NCI-H69 (cell line): ENCODE measurements at places on chromosomes 4 and X.

DNA sequence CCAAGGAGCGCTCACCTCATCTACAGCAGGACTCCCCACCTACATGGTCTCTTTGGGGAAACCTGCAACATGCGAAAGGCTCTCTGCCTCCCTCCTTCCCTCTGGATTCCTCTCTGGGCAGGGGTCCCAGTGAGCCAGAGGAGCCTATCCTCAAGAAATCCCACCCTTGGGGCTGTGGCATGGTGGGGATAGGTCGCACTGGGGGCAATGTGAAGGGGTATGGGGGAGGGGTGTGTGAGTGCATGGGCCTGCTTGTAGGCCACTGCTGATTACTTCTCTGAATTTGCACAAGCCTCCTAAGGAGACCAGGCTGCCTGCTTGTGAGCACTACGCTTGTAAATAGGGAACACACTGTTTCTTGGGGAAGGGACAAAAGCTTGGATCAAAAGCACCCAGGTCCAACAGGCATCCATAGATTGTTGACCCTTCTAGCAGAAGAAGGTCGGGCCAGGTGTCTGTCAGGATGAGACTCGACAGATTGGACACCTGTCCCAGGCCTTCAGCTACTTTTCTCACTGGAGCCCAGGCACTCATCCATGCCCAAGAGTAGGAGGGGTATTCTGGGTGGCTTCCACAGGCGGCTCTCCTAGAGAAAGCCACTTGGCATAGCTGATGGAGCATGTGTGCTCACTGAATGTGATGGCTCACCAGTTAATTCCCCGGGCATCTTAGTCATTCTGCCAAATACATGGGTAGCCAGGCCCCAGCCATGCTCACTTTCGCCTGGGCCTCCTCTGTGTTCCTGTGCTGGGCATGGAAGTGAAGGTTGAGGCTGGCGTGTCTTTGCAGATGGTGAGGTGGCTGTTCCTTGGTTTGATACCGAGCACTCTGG lies 75.0 kb downstream of the NBDY start:
- DNase-seq = no peak

DNA sequence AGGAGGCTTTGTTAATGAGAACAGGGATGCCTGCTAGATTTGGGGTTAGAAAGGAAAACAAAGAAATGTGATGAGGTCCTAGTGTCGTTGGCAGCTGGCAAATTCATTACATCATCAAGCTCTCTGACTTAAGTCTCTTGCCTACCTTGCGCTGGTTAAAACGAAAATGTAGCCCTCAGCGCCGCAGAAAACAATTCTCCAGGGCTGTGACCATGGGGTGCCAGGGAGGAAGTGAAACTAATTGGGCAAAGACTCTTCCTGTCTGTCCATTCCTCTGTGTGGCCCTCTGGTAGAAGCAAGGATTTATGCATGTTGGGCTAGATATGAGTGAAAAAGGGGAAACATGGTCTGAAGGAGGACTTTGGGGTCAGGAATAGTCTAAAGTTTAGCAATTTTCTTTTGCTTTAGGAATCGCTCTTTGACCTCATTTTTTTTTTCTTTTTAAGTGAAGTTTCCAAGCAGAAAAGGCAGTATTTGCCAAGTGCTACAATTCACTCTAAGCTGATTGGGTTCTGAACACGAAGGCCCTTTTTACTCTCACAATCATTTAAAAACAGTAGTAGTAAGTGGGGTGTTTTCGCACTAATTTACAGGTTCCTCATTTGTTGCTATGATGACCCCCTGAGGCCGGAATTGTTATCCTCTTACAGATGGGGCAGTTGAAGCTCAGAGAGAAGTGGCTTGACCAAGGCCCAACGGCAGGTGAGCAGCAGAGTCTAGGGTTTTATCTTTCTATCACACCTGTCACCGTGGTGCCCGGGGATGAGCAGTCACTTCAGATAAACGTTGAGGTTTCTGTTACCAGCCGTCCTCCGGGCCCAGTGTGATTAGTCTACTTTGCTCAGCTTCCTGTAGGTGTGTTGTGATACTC lies 27.3 kb upstream of the CHRNA9 start:
- DNase-seq = no peak

GRCh38 chr4:116101321-116101720 lies 984.1 kb downstream of the TRAM1L1 start:
- no peak for DNase-seq

- DNase-seq = no peak
These were observed 615.0 kb downstream of the TMA16 start for GRCh38 chr4:164109503-164109902.

GRCh38 chr4:75924309-75924827 lies 16.4 kb downstream of the NAAA start:
- peak; percentile 89 for DNase-seq

- DNase-seq = no peak
These were observed 485.3 kb upstream of the PITX2 start for GRCh38 chr4:111108153-111108552.

GRCh38 chrX:20350596-20350995 lies 83.9 kb upstream of the RPS6KA3 start:
- DNase-seq = no peak

DNA sequence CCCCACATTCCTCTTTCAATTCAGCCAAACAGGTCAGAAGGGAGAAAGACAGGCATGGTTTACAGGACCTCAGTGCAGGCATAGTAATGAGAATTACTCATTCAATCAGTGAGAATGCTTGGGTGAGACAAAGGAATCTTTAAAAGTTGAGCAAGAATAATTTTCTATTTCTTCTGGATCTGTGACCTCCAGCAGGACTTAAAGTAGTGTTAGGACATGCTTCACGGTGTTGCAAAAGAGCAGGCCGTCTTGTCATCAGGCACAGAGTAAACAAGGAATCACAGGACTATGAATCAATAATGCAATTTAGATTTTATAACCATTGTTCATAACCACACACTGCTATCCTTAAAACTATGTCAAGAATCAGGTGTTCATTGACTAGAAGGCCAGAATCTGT lies 130.6 kb upstream of the GLRA2 start:
- no peak for DNase-seq

DNA sequence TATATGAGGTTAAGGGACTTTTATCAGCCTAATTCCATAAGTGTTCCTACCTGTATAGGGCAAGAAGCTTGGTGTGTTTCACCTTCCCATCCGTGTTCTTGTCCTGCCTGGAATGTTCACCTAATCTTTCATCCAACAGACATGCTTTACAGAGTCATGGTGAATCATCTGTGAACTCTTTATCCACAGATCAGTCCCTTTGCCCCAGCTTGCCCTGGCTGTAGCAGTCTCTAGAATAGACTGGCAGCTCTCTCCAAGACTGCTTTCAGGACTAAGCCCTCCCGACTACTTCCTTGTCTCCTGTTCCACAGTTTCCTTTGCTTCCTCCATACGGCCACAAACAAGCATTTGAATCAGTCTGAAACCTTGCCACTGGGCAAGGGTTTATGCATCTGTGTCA lies 177.9 kb upstream of the IL15 start:
- no peak for DNase-seq

GRCh38 chr4:6777636-6778281 lies 4.8 kb upstream of the KIAA0232 start:
- no peak for DNase-seq

DNA sequence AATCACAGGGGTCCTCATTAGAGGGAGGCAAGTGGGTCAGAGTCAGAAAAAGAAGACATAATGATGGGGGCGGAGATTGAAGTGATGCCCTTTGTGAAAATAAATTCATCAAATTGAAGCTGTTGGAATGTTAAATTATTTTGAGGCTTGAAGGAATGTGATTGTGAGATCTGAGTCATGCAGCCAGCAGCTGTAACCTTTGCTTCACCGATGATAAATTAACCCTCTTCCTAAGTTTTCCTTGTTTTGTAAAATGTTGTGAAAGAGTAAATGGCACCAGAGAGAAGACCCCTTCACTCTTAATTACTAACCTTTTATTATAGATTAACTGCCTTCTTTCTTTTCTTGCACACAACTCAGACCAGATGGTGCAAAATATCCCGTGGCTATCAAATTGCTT lies 47.7 kb upstream of the FAM9A start:
- no peak for DNase-seq
